ENCODE measurements at places on chromosomes 1 and 21.

GRCh38 chr1:222171005-222171404 lies 376.9 kb downstream of the HHIPL2 start:
- DNase-seq = no peak

DNA sequence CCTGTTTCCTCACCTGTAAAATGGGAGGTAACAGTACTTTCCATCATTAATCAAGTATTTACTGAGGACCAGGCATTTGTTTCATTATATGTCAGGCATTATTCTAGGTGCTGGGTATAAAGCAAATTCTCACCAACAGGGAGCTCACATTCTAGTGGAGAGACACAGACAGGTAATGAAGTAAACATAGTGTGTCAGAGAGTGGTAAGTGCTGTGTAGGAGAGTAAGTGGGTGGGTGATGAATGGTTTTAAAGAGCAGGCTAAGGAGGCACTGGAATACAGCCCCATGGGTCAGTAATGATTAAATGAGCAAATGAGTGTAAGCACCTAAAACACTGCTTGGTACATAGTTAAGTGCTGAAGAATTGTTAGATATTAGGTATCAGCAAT lies 60.4 kb downstream of the DNTTIP2 start:
- DNase-seq = no peak

- no peak for DNase-seq
These were observed 33.6 kb downstream of the RGS21 start for GRCh38 chr1:192350356-192350755.

GRCh38 chr1:64572222-64572900 lies 102.4 kb downstream of the CACHD1 start:
- DNase-seq = no peak

GRCh38 chr1:43232482-43232881 lies 37.3 kb upstream of the TMEM125 start:
- DNase-seq = no peak

DNA sequence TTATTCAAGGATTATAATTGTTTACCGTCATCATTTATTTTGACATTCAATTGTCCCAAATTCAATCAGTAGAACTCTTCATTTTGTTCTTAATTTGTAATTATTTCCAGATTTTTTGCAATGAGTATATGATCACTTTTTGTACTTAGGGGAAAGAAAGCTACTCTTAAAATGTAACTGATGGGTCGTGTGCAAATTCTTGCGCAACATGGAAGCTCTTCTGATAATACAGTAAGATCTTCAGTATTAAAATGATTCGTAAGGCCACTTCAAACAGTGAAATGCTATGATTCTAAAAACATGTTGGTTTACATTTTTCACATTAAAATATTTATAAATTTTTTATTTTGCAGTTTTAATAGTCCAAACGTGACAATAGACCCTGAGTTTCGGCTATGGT lies 63.4 kb downstream of the LBR start:
- DNase-seq = no peak

DNA sequence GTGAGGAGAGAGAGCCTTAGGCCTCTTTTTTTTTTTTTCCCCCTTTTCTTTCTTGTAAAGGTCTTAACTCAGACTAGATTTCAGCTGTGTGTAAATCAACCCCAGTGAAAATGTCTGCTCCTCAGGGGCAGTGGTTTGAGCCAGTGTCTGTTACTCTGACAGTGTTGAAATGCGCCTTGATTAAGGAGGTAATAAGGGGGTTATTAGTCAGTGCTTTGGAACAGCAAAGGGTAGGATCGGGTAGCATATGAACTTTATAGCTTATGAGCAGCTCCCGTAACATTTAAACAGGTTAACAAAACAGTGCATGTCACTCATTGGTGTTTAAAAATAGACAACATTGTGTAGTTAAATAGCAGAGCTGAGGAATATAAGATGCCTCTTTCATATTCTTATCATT lies 10.3 kb downstream of the UTP11 start:
- DNase-seq = no peak

DNA sequence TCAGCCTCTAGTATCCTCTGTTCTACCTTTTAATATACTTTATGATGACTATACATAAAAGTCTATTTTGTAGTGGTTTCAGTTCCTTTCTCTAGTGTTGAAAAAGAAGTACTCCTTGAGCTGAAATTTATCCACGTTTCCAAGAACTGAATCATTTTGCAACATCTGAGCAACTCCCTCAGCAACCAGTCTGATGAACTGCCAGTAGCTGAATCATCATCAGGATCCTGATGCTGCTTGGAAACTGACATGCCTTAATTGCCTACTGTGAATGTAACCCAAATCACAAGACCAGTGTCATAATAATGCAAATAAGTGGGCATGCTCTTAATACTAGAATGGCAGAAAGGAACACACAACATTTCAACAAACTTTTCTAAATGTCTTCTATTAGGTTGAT lies 103.3 kb downstream of the CYYR1 start:
- peak; percentile 3 for DNase-seq

DNA sequence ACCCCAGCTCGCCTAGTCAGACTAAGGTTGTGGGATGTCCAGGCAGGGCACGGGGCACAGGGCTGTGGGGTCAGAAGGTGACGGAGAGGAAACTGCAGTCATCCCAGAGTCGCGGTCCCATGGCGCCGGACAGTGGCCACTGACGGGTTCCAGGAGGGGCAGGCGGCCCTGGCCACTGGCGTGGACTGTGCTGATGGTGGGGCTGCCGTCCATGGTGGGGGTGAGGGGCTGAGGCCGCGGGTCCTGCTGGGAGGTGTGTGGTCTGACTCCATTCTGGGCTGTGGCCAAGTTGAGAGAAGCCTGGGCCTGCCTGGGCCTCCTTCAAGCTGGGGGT lies 32.0 kb downstream of the PCNT start:
- no peak for DNase-seq

DNA sequence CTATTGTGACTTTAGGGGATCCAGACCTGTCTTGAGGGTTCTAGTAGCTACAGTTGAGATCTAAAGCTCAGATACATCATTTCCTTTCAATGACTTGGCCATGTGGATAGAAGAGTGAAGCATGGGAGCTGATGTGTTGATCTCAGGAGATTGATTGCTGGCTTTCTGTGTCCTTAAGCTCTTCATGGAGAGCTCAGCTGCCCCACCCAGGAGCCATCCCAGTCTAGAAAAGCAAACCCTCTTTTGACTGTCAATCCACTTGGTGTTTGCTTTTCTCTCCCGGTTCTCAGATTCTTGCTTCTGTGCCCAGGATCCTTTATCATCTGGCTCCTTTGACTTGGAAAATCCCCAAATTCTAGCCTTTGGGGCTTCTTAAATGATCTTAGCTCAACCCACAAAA lies 87.2 kb downstream of the ATP1A1 start:
- no peak for DNase-seq

DNA sequence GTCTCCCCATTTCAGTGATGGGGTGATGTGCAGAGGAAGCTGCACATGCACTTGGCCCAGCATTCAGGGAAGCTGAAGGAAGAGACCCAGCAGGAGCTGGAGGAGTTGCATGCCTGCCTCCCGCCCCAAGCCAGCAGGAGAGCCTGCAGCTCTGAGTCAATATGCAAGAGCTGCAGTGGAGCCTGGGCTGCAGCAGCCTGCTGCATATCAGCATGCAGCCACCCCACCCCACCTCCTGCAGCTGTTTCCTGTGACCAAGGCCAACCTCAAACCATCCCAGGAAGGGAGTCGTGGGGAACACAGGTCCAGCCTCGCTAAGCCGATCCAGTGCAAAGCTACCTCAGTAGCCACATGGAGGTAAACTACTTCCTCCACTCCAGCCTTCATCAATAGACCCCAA lies 18.9 kb downstream of the AGT start:
- no peak for DNase-seq

- DNase-seq = no peak
These were observed 21.0 kb upstream of the RAP1A start for GRCh38 chr1:111598544-111598943.

DNA sequence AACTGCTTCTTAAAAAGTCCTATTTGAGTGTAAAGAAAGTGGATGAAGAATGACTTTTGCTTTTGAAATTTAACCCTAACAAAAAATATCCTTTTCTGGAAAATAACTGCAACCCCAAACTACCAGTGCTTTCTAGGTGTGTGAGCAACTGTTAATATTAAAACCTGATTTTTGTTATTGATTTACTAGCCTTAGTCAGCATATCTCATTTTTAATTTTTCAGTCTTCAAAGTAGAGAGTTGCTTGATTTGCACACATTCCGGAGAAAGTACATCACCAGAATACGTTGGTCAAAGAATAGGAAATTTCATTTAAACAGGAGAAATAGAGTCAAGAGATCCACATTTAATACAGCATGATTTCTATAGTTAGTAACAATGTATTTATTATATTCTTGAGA lies 141.8 kb upstream of the ADAMTS5 start:
- DNase-seq = no peak

DNA sequence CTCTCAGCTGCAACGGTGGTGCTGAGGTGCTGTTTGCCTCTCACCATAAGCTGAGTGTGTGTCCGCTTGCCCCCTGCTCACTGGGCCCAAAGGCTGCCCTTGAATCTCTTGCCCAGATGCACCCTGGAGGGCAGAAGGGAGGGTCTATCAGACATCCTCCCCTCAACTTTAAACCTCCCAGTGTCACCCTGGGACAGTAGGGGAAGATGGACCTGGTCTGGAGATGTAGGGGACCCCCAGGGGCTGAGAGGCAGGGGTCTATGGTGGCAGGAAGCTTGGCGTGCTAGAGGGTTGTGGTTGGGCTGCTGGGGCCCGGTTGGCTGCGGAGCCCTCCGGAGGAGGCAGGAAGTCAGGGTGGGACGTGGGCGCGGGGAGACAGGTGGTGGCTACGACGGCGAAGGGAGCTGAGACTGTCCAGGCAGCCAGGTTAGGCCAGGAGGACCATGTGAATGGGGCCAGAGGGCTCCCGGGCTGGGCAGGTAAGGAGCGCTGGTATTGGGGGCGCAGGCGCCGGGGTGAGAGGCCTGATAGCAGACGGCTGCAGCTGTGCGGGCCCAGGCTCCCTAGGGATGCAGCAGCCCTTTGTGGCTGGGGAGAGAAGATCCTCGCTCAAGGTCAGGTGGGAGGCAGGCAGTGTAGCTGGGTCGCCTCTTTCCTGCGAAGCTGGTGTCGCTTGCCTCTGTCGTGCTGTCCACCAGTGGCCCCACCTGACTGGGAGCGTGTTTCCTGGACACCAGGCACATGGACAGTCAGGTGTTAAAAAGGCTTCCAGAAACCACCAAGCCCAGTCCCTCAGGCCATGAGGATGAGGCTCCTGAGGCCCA lies at the start of gene LCK:
Gene LCK (plus strand): TSS at position 373 of the 824 bp plus-strand sequence. CDS start 23,065 bp downstream, outside the sequence.
- DNase-seq = no peak

DNA sequence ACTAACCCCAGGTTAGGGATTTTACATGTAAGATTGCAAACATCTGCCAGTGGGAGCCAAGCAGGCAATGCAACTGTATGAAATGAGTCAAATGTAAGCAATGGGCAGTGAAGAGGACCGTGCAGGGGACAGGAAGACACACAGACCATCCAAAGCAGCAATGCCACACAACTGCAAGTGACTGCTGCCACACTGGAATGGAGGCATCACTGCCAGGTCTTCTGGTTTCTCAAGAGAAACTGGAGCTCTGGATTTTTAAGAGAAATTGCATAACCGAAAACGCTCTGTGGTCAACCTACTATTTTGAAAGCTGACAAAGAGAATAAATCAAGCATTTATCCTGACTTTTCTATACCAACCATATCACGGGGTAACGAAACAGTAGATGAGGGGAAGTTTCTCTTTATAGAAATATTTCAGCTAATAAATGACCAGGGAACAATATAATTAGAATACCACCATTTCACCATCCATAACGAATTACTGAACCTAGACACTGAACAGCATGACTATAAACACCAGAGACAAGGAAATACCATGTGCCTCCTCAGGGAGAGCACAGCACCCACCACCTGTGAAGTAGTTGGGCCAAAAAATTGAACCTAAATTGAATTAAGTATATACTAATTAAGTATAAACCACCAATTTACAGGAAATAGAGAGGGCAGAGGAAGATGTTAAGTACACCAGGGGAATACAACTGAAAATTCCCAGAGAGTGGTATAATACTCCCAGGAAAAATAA lies 4.4 kb downstream of the AK2 start:
- DNase-seq = no peak

DNA sequence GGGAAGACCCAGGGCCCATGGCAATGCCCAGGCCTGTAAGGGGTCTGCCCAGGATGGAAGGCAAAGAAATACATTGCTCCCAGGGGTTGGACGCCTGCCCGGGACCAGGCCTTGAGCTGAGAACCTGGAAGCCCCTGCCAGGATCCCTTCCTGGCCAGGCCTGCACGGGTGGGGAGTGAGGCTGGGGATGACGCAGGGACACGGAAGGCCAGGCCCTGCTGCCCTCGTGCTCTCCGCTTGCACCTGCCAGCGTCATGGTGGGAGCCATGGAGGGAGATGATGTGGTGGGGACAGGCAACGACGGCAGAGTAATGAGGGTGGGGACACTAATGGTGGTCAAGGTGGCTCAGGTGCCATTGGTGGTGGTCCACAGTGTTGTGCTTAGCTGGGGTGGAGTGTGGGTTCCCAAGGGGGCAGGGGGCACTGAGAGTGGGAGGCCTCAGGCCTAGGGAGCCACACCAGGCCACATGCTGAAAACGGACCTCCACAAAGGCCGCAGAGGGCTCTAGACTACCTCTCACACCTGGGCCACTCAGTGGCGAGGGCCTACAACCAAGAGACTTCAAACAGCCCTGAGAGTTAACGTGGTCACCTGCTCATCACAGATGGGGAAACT lies 4.3 kb downstream of the HES3 start:
- no peak for DNase-seq

GRCh38 chr1:23567996-23568607 lies 8.8 kb upstream of the ID3 start:
- DNase-seq = peak; percentile 63

DNA sequence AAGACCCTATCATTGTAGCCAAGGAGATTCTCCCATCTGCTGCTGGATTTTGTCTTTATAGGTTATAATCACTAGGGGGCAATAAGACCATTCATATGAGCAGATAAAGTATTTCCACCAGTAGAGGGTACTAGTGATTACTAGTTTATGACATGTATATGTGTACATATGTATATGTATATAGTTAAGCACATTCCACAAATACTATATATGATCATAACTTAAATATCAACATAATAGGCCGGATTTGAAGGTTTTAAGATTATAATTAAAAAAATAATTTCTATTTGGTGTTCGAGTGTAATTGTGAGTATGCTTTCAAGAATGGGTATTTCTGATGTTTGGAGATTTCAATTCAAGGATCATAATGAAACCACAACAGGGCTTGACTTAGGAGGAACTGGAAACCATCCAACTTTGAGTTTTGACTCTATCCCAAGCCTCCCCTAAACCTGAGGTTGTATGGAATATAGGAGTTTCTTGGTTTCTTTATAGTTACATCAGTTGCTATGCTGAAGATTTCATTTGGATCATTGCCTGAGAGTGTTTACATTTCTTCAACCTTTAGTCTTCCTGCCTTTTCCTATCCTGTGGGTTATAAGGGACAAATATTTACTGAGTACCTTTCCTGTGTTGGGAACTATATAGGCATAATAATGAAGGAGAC lies 16.9 kb downstream of the TCEANC2 start:
- peak; percentile 82 for DNase-seq

- no peak for DNase-seq
These were observed 605.3 kb upstream of the NR5A2 start for GRCh38 chr1:199422206-199422605.

- no peak for DNase-seq
These were observed 19.8 kb downstream of the FAF1 start for GRCh38 chr1:50940291-50940690.

- DNase-seq = no peak
These were observed 255.9 kb upstream of the SNX7 start for GRCh38 chr1:98405581-98406074.

Measured in hippocampal formation (tissue), 2 donors.